ENCODE measurements at places on chromosomes 6 and 20.

- DNase-seq: no peak
Measured at GRCh38 chr6:158021814-158022748, 40.4 kb downstream of the SYNJ2 start.

DNA sequence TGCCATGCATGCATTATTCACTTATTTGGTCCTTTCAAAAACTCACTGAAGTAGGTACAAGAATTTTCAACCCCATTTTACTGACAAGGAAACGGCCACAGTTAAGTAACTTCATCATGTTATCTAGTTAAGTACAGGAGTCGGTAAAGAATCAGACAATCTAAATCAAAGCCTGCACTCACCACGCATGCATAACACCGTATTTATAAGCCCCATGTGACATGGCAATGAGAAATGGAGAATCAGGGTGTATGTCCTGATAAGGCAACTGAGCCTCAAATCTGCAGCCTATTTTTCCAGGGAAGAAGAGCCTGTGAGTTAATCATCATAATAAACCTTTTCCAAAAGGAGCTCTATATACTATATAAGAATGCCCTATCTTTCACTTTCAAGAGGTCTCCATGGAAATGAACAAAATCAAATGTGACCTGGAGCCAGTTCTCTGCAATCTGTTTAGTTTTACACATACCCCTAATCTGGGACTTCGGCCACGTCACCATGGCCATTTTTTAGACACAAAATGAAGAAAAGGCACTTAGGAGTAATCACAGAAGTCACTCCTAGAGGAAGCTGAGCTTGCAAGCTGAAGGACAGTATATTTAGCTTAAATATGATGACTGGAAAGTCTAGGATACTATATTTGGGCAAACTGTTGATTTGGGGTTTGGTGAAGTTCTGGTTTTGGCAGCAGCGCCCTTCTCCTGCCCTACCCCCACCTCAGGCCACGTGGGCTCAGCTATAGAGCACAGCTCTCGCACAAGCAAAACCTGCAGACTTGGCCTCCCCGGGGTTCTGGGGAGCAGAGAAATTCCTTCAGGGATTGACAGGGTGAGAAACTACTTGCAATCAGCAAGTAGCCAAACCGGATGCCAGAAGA lies 19.2 kb downstream of the TRAM2 start:
- no peak for DNase-seq

GRCh38 chr6:143615785-143616184 lies 62.0 kb upstream of the PHACTR2 start:
- DNase-seq: no peak

DNA sequence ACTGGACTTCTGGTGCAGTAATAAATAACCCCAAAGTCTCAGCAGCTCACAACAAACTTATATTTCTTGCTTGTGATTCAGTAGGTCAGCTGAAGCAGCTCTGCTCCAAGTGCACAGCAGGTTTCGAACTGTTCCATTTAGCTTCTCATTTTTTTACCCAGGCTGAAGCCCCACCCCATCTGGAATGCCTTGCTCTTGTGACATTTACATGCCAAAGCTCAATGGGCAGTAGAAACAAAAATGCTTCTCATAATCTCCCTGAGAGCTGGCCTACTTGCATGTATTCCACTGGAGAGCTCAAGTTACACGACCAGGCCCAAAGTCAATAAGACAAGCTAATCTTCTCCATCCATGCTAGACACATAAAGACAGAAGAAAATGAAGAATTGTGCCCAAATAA lies 165.2 kb downstream of the HAO1 start:
- no peak for DNase-seq

DNA sequence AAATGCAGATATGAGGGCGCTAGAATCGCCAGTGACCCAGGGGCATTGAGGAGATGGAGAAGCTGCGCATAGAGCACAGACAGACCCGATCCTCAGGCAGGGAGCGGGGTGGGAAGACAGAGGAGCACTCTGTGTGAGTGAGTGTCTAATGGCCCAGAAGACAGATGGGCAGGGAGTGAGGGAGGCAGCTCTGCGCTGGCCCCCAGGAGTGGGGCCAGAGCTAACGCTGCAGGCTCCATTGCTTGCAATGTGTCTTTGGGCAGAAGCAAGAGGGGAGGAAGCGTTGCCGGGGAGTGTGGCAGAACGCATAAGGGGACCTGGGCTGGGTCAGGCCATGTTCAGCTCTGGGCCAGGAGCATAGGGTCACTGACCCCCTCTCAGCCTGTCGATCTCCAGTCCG lies 207.0 kb downstream of the TBXT start:
- no peak for DNase-seq
